ENCODE measurements at places on chromosomes 1 and 21. TPM values are rescaled to one million over a fixed set of nuclear protein-coding genes. Genes with fewer than 3 reads are reported as not detected.
A peak's percentile ranks its signal among the peaks of the same experiment; 100 is the strongest.

- DNase-seq, result no peak
Observed at GRCh38 chr1:226994586-226995364, 54.7 kb downstream of the COQ8A start.

GRCh38 chr21:34639882-34640788, 25.2 kb upstream of the RCAN1 start:
- DNase-seq, result no peak

DNA sequence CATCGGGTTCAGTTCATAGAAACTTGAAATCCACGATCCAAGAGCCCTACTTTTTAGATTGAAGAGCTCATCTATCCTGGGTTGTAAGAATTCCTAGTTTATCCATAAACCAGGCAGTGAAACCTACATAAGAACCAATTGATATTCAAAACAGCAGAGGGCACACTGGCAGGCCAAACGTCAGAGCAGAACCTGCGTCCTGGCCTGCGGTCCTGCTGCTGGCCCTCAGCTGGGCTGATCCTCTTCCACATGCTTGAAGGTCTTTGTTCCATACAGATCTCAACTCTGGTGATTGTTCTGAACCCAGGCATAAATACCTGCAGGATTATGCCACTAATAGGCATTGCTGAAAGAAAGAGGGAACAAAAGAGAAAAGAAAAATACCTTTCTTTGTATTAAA, 47.0 kb downstream of the MT1HL1 start:
- DNase-seq, result no peak

The HAPLN2 gene
- 0.16 TPM for polyA plus RNA-seq

DNA sequence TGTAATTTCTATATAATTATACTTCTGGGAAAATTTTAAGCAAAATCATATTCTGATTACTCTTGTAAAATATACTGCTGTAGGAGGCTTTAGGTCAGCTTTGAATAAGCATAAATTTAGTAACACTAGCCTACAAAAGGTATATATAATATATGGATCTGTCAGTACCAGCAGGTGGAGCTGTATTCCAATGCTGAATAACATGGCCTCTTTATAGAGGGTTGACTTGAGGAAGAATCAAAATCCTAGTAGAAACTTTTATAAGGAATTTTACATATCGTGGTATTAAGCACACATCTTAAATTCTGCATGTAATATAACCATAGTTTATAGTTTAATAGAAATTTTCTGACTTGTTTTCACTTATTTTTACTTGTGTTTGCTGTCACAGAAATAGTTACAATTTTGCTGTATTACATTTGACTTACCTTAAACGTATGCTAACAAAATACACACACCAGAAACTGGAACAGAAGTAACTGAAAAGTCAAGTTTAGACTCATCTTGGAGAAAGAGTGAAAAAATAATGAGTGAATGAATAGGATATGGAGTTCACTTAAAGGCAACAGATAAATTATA, 79.3 kb downstream of the HMCN1 start:
- peak; percentile 18 for DNase-seq

The PODN gene
- polyA plus RNA-seq, result 7.6 TPM

GRCh38 chr1:98487620-98488019, 173.9 kb upstream of the SNX7 start:
- no peak for DNase-seq

The CA6 gene
- polyA plus RNA-seq, result not detected

GRCh38 chr1:206890125-206891060, 6.8 kb upstream of the IL24 start:
- DNase-seq, result peak; percentile 20

- no peak for DNase-seq
Observed at GRCh38 chr1:66711420-66711819, 40.8 kb upstream of the DYNLT5 start.

DNA sequence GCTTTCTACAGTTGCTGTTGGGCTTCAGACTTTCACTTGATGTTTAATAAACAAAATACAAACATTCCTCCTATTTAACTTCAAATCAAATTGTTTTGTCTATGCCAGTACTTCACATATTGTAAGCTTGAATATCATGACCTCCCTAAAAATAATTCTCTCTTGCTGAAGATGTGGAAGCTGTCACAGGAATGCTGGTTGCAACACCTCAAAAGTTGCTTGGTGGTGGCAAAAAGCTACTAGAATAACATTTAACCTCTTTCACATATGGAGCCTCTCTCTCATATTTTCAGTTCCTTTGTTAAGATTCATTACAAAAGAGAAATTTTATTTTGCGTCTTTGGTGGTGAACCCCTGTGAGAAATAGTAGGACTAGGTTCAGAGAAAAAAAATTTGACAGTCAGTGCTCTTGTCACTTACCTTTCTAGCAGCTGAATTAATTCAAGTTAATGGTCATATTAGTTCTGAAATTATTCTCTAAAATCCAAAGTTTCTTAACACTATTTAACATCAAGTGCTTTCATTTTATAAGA, 25.5 kb upstream of the F13B start:
- no peak for DNase-seq

DNA sequence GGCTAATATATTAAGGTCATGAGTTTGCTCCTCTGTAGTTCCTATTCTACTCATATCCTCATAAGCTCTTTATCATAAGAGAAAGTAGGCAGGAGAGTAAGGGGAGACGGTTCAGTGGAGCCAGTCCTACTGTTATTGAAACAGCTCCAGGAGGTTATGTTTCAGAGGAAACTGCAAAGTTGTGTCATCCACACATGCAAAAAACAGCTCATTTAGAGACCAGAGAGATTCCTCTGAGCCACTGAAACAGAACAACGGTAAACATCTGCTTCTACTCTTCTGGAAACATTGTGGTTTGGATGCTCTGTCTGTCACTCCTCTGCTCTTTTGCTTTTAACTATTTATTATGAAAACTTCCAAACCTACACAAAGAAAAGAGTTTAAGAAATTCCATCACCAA, 66.3 kb upstream of the PPP2R5A start:
- DNase-seq, result no peak

DNA sequence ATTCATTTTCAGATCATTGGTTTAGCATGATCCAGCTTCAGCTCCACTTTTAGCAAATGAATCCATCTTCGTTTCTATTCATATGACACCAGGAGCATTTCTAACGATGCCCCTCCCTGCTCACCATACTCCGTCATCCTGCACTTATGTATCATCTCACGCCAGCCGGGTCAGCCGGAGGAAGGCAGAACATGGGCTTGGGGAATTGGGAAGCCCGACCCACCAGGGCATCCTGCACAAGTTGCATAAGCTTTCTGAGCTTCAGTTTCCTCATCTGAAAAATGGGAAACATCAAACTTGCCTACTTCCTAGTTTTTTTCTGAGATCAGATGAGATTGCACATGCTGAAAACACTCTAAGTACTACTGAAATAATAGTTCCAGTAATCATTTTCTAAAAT, 194.7 kb downstream of the AK5 start:
- DNase-seq, result no peak

The RNU1-2 gene
- 3.2 TPM for polyA plus RNA-seq

Data from large intestine (tissue), 12 donors.